ENCODE measurements at places on chromosomes 16 and 17.

DNA sequence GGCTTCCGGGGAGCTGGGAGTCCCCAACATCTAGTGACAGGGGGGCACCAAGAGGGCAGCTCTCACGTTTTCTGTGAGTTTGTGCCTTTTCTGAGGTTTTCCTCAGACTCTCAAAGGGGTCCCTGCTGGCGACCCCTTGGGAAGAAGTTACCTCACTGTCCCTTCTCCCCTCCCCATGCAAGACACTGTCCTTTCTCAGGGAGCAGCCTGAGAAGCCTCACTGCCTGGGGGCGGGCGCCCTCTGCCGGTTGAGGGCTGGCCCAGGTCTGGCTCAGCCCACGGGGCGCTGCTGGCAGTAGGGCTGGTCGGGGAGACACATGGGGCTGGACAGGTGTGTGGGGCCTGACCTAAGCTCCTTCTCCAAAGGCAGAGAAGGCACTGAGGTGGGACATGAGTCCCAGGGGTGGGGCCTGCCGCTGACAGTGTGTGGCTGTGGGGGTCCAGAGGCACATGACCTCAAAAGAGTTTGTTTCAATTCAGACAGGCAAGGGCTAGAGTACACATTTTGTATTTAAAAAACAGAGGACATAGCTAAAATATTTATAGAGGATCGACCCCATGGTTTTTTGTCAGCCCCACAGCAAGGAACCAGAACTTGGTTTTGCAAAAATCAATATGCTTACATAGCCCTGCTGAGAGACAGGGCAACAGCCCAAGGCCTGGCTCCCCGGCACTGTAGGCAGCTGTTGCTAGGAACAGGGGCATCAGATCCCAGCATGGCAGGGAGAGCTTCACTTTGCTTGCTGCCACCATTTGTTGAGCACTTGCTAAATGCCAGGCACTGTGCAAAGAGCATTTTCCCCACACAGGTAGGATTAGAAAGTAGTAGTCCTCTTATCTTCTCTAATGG, 18.5 kb upstream of the ALDH3A1 start:
- peak; percentile 85 for DNase-seq

GRCh38 chr16:80852261-80852872, 48.0 kb upstream of the CDYL2 start:
- DNase-seq = peak; percentile 1

DNA sequence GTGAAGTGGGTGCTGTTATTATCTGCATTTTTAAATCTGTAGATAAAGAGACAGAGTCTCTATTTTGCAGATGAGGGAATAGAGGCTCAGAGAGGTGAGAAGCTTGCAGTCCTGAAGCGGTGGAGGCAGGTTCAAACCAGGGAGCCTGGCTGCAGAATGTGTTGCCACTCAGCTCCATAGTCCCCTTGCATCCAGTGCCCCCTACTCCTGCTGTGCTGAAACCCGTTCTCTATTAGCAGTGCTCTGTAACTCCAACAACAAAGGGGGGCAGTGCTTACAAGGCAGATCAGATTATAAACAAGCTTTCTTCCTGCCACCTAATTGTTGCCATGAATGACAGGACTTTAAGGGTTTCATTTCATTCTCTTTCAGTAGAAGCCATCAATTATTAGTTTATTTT, 118.1 kb upstream of the CACNG3 start:
- no peak for DNase-seq

GRCh38 chr17:65430209-65430833, 131.1 kb downstream of the AXIN2 start:
- DNase-seq = no peak

DNA sequence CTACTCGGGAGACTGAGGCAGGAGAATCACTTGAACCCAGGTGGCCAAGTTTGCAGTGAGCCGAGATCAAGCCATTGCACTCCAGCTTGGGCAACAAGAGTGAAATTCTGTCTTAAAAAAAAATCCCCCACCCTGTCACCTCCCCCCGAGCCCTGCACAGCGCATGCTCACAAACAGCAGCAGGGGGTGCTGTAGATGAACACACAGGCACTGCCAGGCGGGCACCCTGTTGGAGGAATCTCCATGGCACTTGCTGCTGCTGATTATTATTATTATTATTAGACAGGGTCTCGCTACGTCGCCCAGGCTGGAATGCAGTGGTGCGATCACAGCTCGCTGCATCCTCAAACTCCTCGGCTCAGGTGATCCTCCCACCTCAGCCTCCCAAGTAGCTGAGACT, 24.6 kb downstream of the FZD2 start:
- DNase-seq = no peak

DNA sequence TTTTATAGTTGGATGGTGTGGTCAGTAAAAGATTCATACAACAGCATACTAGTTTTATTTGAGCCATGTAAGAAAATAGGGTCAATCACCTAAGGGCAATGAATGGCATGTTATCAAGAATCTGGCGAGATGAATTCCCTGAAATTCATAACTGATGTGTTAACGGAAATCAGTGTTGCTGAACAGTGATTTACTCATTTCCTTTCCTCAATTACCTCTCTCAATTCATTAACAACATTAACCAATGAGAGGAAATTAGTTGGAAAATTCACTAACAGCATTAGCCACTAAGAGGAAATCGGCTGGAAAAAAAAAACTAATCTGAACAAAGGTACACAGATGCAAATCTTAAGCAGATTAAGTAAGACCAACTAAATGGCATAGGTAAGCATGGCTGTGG, 6.3 kb downstream of the CMTR2 start:
- no peak for DNase-seq

- DNase-seq = no peak
Measured at GRCh38 chr17:12994341-12995074, 23.3 kb downstream of the ELAC2 start.

DNA sequence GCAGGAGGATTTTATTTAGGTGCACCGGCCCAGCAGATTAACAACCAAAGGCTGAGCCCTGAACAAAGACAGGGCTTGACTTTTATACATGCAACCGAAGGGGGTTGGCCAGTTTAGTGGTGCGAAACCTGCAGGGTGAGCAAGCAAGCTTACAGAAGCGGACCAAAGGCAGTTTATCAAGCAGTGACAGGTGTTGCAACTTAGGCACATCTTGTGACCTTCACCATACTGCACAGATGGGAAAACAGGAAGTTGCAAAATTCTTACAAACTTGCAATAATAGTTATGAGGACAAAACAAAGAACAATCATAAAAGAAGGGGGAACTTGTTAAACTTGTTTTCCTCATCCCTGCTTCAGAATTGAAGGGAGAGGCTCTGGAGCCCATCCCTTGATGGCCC, 1265.1 kb downstream of the CDH8 start:
- DNase-seq = no peak

Data from activated T-cell treated with anti-CD3 and anti-CD28 coated beads for 1 hour (primary cell).